ENCODE measurements at places on chromosomes 6 and 20.

DNA sequence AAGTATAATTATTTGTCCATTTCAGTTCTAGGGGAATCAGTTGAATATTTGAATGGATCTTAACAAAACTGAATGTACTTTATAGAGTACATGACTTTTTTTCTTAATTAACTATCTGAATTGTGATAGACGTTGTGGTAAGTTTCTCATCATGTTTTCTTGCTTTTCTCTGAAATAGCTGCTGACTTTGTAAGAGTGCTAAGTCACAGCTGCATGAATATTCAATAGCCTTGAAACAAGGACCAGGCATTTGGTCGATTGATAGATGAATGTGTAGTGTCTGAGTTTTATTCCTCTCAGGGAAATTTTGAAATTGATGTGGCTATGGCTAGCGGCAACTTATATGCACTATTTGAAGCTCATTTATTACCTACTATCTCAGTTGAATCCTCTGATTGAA, 56.0 kb downstream of the ADGRB3 start:
- no peaks in the 10 kb centered on the region for H3K36me3 ChIP-seq
- DNase-seq, result no peak
- no peaks in the 10 kb centered on the region for H3K4me1 ChIP-seq
- no peak overlapping the region for H3K4me3 ChIP-seq

DNA sequence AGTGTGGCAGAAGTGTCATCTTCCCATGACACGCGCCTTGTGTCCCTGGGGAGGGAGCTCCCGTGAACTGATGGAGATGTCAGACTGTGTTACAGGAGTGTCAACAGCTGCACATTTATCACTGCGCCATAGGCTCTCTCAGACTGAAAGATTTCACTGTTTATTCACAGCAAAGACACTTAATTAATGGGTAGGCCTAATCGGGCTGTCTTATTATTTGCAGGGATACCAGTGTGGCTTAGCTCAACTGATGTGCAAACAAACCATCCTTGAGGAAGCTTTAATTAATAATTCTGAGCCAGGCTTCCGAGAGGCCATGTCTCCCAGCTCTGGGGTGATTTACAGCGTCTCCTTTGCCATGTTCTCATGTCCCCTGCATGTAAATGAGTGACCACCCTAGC, 771.0 kb downstream of the QKI start:
- no peak overlapping the region for H3K4me3 ChIP-seq
- no peak for DNase-seq
- H3K27ac ChIP-seq, result no peak overlapping the region
- no peaks in the 10 kb centered on the region for H3K27me3 ChIP-seq

- H3K4me3 ChIP-seq, result no peak overlapping the region
- H3K4me1 ChIP-seq, result no peaks in the 10 kb centered on the region
- H3K27ac ChIP-seq, result no peak overlapping the region
These were observed 324.9 kb downstream of the ZFAND3 start for GRCh38 chr6:38144365-38144945.

DNA sequence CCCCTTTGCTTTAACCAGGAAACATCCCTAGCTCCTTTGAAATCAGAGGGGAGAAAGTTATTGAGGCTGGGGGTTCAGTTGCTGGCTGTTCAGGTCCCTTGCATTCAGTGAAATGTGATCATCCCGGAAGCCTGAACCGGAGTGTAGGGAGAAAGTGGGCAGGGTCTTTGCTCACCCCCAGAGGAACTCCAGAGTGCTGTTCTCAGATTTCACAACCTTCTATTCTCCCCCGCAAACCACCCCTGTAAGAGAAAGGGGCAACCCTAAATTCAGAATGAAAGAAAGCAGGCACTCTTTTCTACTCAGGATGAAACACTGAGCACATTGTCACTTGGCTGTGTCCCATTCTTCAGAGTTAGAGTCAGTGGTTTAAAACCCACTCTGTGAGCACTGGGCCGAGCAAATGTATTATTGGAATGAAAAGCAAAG, 139.8 kb downstream of the KHDC1L start:
- H3K4me1 ChIP-seq, result peaks cover 14% of the 10 kb centered on the region
- no peak overlapping the region for H3K27ac ChIP-seq
- DNase-seq, result no peak
- H3K27me3 ChIP-seq, result no peaks in the 10 kb centered on the region

DNA sequence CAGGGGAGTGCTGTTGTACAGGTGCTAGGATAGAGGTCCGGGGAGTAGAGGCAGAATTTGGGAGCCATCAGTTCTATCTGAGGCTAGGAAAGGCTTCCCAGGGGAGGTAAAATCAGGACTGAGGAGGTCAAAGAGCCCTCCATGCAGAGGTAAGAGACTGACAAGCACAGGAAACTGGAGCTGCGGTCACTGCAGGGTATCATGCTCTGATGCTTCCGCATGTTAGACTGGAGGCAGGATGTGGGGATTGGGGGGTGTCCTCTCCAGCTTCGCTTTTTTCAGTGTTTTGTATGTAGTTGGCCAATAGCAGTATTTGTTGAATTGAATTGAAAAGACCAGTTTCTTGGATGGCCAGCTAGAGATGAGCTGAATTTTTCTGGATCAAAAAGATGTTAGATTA, 87.8 kb downstream of the SLC22A3 start:
- no peaks in the 10 kb centered on the region for H3K36me3 ChIP-seq
- H3K4me3 ChIP-seq, result no peak overlapping the region
- no peak overlapping the region for H3K27ac ChIP-seq
- no peak for DNase-seq

DNA sequence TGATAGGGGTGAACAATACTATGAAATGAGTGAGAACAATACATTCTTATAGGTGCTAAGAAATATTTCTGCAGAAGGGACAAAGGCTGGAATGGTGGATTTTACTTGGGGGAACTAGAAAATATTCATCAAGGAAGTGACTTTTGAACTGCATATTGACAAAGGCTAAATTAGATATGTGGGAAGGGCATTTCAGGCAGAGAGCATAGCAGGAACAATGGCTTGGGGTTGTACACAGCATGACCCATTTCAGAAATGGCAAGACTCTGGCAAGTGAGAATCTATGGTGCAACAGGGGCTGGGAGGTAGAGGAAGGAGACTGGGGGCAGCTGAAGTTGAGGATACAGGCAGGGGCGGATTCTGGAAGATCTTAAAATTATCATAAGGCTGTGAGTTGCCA, 46.7 kb upstream of the KIF16B start:
- H3K27ac ChIP-seq, result no peak overlapping the region
- H3K4me3 ChIP-seq, result no peak overlapping the region
- H3K27me3 ChIP-seq, result no peaks in the 10 kb centered on the region

DNA sequence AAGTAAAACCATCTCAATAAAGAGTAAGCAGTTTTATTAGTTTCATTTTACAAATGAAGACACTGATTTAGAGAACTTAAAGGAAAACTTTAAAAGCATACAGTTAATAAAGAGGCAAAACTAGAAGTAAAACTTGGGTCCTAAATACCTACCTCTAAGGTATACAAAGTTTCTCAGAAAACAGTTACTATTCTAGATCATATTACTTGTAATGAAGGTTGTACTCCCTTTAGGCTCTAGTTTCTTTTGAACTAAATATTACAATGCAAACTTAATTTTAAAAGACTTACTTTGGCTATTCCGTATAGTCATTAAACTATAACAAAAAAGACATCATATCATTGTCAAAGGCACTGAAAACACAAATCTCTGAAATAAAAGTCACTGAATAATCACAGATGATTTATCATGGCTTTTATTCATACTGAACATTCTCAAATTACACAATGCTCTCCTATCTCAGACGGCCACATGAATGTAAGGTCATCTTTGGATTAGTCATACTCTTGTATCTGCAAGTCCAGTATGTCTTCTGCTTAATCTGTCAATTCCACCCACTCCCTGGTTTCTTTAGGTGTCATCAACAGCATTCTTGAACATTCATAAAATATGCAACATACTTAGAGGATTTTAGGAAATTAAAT, 361.6 kb upstream of the RUNX2 start:
- no peak overlapping the region for H3K4me3 ChIP-seq
- H3K36me3 ChIP-seq, result no peaks in the 10 kb centered on the region
- no peak overlapping the region for H3K27ac ChIP-seq

- no peak overlapping the region for H3K4me3 ChIP-seq
- H3K27me3 ChIP-seq, result no peaks in the 10 kb centered on the region
- no peak for DNase-seq
- H3K36me3 ChIP-seq, result no peaks in the 10 kb centered on the region
These were observed 13.0 kb downstream of the SESN1 start for GRCh38 chr6:109081516-109082187.

DNA sequence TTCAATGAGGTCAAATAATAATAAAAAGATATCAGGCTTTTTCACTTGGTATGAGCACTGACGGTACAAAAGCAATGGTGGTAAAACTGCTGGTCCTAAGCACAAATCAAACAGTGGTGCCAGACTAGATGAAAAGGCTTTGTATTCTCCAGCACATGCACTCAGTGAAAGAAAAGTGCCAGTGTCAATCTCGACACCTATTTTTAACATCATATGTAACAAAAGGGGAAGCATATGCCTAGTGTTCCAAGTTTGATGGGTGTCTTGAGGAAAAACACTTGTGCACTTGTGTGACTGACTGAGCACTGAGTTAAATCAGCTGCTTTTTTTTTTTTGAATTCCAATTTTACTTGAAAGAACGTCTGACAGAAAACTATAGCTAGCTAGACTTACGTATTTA, 27.3 kb downstream of the MED23 start:
- no peaks in the 10 kb centered on the region for H3K27me3 ChIP-seq
- H3K36me3 ChIP-seq, result peaks cover 92% of the 10 kb centered on the region
- H3K27ac ChIP-seq, result no peak overlapping the region
- H3K4me3 ChIP-seq, result no peak overlapping the region
- no peaks in the 10 kb centered on the region for H3K4me1 ChIP-seq

- no peak overlapping the region for H3K4me3 ChIP-seq
- no peak overlapping the region for H3K27ac ChIP-seq
- H3K4me1 ChIP-seq, result peaks cover 12% of the 10 kb centered on the region
- DNase-seq, result no peak
- H3K36me3 ChIP-seq, result peaks cover 16% of the 10 kb centered on the region
These were observed 141.6 kb upstream of the SHLD1 start for GRCh38 chr20:5608442-5609161.

GRCh38 chr20:15802020-15802419, 771.2 kb downstream of the KIF16B start:
- H3K4me3 ChIP-seq, result no peak overlapping the region
- H3K27me3 ChIP-seq, result no peaks in the 10 kb centered on the region
- no peak for DNase-seq
- no peaks in the 10 kb centered on the region for H3K36me3 ChIP-seq
- no peak overlapping the region for H3K27ac ChIP-seq
- no peaks in the 10 kb centered on the region for H3K4me1 ChIP-seq

DNA sequence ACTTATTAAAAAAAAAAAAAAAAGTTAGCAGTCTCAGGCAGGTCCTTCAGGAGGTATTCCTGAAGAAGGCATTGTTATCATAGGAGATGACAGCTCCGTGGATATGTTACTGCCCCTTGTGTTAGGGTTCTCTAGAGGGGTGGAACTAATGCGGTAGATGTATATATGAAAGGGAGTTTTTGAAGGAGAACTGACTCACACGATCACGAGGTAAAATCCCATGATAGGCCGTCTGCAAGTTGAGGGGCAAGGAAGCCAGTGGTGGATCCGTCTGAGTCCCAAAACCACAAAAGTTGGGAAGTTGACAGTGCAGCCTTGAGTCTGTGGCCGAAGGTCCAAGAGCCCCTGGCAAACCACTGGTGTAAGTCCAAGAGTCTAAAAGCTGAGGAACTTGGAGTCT, 103.4 kb downstream of the TULP4 start:
- H3K4me1 ChIP-seq, result peaks cover 12% of the 10 kb centered on the region
- no peaks in the 10 kb centered on the region for H3K27me3 ChIP-seq
- no peak overlapping the region for H3K27ac ChIP-seq
- H3K4me3 ChIP-seq, result no peak overlapping the region
- peaks cover 22% of the 10 kb centered on the region for H3K36me3 ChIP-seq

DNA sequence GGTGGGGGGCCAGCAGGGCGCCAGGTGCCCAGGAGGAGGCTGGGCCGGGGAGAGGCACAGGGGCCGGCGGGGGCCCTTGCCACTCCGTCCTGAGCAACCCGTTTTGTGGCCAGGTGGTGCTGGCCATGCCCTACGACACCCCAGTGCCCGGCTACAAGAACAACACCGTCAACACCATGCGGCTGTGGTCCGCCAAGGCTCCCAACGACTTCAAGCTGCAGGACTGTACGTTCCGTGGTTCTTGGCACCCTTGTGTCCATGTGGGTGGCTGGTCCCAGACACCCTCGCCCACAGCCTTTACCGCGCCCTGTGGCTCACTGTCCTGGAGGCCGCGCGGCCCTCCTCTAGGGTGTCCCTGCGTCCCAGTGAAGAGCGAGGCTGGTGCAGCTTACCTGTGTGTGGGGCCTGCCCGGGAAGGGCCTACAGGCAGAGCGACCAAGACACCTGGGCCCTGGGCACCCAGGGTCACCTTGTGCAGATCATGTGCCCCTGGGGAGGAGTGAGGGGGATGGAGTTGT, 28.7 kb downstream of the PYGB start:
- H3K4me1 ChIP-seq, result no peaks in the 10 kb centered on the region
- no peaks in the 10 kb centered on the region for H3K27me3 ChIP-seq
- no peak overlapping the region for H3K4me3 ChIP-seq
- peak; percentile 39 for DNase-seq
- H3K36me3 ChIP-seq, result peaks cover 100% of the 10 kb centered on the region

DNA sequence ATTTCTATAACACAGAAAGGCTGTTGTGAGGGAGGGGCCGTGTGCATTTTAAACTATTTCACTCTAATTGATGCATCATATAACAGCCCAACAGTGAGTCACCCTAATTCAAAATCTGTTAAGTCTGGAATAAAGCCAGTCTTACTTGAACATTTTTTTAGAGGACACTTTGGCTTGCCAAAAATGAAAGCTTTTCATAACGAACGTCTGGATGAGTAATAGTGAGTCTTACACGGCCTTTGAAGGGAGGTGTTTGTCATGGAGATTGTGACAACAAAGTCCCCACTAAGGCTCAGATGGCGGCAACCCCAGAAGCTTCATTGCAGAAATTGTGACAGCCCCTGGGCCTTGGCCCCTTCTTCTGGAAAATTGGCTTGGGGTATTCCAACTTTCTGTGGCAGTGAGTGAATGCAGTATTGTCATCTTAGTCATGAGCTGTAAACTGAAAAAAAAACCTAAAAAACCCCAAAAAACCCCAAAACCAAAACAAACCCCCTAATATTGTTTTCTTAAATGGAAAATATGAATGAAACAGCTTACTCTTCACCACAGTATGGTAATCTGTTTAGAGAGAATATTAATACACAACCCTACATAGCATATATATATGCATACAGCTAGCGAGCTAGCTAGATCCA, 92.6 kb upstream of the CLDN20 start:
- peak overlapping the region; percentile 13 for H3K4me3 ChIP-seq
- peak overlapping the region; percentile 96 for H3K27ac ChIP-seq
- peak; percentile 94 for DNase-seq
- H3K27me3 ChIP-seq, result no peaks in the 10 kb centered on the region

DNA sequence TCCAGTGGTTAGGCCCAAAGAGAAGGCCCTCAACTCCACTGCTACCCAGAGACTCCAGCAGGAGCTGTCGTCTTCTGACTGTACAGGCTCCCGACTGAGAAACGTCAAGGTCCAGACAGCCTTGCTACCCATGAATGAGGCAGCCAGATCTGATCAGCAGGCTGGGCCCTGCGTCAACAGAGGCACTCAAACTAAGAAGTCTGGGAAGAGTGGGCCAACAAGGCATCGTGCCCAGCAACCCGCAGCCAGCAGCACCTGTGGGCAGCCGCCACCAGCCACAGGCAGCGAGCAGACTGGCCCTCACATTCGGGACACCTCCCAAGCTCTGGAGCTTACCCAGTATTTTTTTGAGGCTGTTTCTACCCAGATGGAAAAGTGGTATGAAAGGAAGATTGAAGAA, 8.1 kb downstream of the LYRM2 start:
- no peaks in the 10 kb centered on the region for H3K4me1 ChIP-seq
- H3K36me3 ChIP-seq, result peaks cover 8% of the 10 kb centered on the region
- no peaks in the 10 kb centered on the region for H3K27me3 ChIP-seq

GRCh38 chr20:2005359-2005758, 11.5 kb upstream of the PDYN start:
- no peak for DNase-seq
- no peaks in the 10 kb centered on the region for H3K4me1 ChIP-seq
- H3K4me3 ChIP-seq, result no peak overlapping the region
- H3K36me3 ChIP-seq, result no peaks in the 10 kb centered on the region
- H3K27ac ChIP-seq, result no peak overlapping the region

All from SJSA1 (cell line).